ENCODE measurements at places on chromosomes 11 and 22.
A peak's percentile ranks its signal among the peaks of the same experiment; 100 is the strongest.

- no peak for DNase-seq
These were observed 112.7 kb upstream of the OR4B1 start for GRCh38 chr11:48103621-48104567.

- no peak for DNase-seq
These were observed 21.7 kb upstream of the IFITM3 start for GRCh38 chr11:342328-342727.

- DNase-seq, result no peak
These were observed 4.8 kb downstream of the SERPINH1 start for GRCh38 chr11:75566763-75567279.

- DNase-seq, result no peak
These were observed 50.4 kb downstream of the ANO1 start for GRCh38 chr11:70128435-70128906.

DNA sequence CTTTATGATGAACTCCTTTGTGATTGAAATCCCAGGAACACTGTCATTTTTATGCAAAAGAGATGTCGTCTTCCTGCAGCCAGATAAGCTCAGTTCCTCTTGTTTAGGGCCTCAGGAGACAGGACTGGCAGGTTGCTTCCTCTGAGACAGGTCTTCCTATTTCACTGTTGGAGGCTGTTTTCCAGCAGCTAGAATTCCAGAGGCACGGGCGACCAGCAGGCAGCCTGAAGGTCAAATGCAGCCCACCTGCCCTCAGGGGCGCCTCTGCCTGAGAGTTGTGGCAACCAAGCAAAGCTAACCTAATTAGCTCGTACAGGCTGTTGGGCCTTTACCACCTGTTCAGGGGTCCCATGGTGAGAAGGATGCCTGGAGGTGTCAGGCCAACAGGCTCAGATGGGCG, 22.3 kb downstream of the SLC6A5 start:
- no peak for DNase-seq

DNA sequence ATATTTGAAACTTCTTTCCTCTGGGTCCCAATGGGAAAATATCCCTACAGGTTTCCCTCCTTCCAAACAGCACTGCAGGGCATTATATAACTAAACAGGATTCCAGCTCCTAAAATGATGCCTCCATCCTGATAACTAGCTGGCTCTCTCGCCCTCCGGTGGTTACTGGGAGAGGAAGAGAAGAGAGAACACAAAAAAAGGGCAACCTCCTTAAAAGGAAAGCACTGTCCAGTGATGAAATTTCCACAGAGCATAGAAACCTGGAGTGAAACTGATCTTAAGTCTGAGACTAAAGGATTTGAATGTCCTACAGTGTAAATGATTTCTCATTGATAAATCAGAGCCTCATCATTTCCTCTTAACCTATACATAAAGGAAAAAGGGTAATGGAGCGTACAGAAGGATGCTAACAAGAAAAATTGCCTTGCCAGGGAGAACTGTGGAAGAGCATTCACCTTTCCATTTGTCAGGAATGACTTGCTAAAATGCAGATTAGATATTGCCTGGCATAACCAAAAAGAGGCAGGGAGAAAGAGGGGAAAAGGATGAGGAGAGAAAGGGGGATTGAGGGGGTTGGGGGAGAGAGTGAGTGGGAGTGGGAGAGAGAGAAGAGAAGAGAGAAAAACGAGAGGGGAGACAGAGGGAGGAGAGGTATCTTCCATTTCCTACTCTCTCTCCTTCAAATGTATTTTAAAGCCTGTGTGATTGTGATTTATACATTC, 121.3 kb downstream of the APOL5 start:
- DNase-seq, result no peak

- no peak for DNase-seq
These were observed 32.2 kb downstream of the IL10RA start for GRCh38 chr11:118018401-118018800.

- no peak for DNase-seq
These were observed 38.6 kb upstream of the CARS1 start for GRCh38 chr11:3095712-3096361.

DNA sequence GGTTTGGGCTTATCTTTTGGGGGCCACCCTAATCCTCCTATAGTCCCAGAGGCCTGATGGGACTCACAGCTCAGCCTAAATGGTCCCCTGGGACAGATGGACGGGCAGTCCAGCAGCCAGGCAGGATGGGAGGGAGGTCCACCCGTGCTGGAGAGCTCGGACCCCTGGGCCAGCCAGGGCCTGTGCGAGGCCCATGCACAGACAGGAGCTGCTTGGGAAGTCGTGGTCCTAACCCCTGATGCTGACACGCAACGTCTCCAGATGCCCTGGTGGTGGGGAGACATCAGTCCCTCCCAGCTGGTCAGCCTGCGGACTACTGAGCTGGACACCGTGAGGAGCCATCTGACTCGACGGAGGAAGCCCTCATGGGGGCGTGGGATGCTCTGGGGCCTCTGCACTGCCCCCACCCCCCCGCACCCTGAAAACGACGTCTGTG, 31.2 kb upstream of the MUC5AC start:
- no peak for DNase-seq

- DNase-seq, result no peak
These were observed 3.3 kb upstream of the TRIM29 start for GRCh38 chr11:120141113-120141767.

GRCh38 chr11:86608251-86608799, 64.1 kb downstream of the ME3 start:
- DNase-seq, result peak; percentile 52

DNA sequence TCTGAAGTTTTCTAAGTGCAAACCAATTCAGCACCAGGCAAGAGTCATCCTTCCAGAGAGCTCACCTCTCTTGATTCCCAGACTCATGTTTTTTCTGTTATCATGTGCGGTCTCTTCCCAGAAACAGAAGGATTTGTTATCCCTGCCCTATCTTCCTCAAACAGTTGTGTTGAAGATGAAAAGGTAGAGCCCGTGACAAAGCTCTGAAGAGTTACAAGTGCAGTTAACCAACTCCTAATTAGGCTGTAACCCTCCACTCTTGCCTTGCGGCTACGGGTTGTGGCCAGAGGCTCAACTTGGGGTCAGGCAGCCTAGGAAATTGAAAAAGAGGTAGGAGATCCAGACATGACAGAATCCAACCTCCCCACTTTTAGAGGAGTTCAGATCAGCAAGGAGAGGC, 76.2 kb upstream of the CADM1 start:
- no peak for DNase-seq

DNA sequence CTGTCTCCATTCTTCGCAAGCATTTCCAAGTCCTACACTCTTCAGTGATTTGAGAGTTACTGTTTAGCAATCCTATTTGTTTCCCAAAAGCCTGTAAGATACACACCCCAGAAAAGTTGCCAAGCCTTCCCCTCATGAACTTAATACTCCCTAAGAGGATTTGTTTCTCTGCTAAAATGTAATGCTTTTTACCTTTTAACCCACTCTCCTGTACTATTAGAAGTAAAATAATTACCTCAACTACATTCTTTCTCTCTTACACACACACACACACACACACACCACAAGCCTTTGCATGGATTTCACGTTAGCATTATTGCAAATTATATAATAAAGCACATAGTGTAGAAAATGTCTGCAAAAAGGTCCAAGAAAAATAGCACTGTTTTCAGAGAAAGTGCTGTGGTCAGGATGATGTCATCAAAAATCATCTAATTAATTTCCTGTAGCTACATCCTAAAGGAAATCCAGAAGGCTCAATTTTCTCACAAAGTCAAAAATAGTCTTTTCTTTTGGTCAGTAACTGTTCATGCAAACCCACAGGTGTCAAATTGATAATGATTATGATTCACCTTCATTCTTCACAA, 364.1 kb upstream of the PITPNB start:
- no peak for DNase-seq

GRCh38 chr11:129937592-129938238, 42.3 kb upstream of the NFRKB start:
- DNase-seq, result no peak

- no peak for DNase-seq
These were observed 112.0 kb downstream of the PLEKHA7 start for GRCh38 chr11:16902182-16902581.
